Fibroblast of skin of left quadriceps (primary cell): ENCODE measurements at places on chromosomes 2 and 18.

DNA sequence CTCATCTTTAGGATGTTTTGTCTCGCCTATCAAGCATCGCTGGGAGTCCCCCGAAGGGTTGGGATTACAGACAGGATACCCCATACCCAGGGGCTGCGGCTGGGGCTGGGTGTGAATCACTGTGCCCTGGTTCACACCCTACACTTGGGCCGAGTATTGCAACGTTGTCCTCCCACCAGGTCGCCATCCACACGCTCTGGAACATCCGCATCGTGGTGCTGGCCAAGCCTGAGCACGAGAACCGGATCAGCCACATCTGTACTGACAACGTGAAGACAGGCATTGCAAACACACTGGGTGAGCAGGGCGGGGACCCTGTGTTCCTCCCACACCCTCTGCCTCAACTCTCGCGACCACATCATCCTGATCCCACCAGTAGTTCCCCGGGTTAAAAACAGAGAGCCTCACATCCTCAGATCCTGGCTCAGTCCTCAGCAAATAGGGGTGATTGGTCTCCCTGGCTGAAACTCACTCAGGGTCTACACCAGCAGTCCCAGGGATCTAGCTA lies 87.3 kb upstream of the ATG16L1 start:
- DNase-seq = no peak

DNA sequence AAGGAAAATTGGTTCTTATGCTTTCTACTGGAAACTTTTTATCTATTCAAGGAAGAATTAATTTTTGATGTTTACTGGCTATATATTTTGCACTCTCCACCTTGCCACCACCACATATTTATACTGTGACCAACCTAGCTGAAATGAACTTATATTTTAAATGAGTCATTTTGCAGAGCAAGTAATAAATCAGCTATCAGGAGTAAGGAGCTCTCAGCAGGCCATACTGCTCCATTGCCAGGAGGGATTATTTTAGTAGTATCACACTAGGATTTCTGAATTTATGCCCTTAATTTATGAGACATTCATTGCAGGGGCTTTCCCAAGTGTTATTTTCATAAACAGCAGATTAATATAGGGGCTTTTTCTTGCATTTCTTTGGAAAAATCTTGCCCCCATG lies 125.8 kb upstream of the CYP1B1 start:
- DNase-seq = peak; percentile 60

DNA sequence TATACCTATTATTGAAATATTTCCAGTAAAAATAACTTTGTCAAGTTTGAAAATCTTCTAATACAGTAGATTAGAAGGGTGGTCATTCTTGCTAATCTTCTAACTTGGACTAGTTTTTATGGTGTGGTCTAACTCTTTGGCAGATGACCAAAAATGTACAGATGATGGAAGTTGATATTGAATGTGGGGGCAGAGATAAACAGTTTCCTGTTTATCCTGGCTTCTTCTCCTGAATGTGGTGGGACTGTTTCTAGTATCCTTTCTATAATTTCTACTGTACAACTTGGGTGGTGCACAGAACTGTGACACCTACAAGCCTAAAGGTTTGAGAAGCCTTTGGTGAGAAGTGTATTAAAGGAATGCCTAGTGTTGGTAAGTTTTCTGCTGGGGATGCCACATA lies 178.7 kb downstream of the PDE11A start:
- no peak for DNase-seq

DNA sequence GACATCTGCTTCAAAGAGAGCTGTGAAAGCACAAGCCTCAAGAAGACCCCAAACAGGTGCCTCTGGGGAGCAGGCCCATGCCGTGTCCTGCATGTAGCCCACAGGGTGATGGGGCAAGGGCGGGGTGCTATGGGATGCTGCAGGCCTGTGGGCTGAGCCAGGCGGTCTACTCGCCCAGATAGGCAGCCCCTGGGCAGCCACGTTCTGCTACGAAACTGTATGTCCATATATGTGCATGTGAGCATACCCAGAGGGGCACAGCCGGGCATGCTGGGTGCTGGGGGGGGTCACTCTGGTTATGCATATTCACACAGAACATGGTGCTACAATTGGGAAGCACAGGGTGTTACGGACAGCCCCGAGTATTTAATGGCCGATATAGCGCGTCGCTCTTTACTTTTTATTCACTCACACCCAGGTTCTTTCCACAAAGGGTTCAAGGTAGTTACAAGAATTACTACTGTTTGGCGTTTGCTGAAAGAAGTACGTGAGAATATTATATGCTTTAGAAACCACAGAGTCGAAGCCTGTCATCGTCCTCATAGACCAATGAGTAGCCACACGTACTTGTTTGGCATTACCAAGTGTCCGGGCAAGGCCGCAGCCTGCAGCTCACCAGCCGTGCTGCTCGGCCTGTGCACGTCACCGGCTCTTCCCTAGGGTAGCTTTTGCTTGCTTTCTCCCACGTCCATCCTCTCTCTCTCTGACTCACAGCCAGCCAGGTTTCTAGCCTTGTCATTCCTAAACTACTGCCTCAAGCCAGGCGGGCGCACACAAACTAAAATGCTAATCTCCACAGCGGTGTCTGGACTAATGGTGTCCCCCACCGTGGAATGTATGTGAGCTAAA lies 14.4 kb downstream of the MTERF4 start:
- no peak for DNase-seq

DNA sequence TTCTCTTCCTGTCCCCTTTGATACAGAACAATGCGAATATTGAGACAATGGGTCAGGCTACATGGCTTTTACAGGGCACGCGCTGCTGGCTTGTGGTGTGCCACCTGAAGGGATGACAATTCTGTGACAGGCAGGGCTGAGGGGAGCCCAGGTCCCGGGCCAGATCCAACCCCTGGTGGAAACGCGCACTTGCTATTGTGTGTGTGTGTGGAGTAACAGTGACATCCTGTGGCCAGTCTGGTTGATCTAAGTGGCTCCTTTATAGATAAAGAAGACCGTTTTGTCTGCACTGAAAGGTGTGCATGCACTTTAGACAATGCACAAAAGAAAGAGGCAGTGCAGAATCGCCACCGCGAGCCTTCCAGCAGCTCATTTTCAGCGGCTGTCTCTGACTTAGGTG lies 273.6 kb downstream of the HRH4 start:
- DNase-seq = no peak
